Bone marrow (tissue), 2 donors: ENCODE measurements at places on chromosomes 6 and 20.

DNA sequence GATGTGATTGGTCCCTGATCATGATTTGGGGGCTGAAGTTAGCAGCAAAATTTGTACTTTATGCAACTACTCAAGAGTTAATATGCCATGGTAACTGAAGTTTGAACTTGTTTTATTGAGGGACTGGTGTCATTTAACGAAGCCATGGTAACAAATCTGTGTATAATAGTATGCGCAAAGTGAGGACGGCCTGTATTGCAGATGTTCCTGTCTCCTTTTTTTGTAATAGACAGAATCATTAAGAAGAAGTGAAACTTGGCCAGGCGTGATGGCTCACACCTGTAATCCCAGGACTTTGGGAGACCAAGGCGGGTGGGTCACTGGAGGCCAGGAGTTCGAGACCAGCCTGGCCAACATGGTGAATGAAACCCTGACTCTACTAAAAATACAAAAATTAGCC, 22.3 kb downstream of the RPRD1B start:
- no peak for DNase-seq

DNA sequence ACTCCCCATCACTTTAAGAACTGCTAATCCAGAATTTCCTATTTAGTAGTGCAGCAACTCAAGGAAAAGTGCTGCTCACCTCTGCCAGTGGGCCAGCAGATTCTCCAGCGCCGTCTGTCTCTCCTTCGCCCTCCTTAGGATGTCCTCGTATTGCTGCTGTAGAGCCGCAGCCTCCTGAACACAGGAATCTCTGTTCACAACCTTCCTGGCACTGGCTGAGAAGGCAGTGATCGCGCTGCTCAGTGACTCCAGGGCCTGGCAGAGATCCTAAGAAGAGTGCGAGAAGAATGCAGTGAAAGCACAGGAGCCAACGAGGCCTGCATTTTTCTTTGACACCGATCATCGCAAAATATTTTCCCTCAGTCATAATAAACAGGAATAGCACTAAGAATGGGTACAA, 209.0 kb downstream of the SYNE1 start:
- DNase-seq: no peak

GRCh38 chr20:13139459-13140150, 81.5 kb upstream of the ISM1 start:
- DNase-seq: no peak

DNA sequence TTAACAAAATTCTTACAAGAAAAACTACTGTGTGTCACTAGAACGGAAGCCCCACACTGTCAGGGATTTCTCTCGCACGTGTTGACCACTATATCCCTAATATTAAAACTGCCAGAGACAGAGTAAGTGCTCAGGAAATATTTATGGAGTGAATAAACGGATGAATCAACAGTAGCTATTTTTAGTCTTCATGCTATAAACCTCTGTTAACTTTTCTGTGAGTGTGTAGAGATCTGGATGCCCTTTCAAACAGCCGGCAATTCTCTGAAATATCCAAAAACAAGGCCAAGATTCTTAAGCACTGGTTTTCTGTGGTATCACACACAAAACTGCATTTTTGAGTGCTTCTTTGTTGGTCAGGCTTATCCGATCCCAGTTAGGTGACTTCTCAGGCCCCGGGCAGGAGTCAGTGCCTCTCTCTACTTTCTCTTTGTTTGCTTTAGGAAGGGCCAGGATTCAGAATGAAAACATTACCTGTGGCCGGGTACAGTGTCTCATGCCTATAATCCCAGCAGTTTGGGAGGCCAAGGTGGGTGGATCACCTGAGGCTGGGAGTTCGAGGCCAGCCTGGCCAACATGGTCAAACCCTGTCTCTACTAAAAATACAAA, 15.7 kb downstream of the ATP9A start:
- DNase-seq: no peak

GRCh38 chr6:53492860-53493634, 51.9 kb downstream of the GCLC start:
- no peak for DNase-seq

DNA sequence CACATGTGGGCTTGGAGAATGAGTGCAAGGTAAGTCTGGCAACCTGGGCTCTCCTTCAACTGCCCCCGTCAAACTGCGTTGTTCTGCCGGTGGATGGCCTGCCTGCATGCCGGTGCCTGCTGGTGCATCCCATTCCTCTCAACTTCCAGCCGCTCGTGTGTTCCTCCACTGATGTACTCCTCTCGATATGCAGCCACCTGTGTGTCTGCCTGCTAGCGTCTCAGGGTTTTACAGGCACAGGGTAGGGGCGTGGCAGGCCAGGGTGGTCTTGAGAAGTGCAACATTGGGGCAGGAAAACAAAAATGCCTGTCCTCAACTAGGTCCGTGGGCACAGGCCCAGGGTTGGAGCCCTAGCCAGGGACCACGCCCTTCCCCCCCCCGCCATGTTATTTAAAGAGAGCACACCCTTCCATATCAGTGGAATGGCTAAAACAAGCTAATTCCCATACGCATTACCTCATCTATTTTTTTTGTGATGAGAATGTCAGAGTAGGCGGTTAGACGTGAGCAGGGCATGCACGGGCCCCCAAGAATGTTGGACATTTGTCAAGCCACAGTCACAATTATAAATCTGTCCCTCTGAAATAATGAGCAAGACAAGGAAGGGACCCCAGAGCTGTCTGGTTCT, 33.2 kb downstream of the SERPINB6 start:
- DNase-seq: no peak

DNA sequence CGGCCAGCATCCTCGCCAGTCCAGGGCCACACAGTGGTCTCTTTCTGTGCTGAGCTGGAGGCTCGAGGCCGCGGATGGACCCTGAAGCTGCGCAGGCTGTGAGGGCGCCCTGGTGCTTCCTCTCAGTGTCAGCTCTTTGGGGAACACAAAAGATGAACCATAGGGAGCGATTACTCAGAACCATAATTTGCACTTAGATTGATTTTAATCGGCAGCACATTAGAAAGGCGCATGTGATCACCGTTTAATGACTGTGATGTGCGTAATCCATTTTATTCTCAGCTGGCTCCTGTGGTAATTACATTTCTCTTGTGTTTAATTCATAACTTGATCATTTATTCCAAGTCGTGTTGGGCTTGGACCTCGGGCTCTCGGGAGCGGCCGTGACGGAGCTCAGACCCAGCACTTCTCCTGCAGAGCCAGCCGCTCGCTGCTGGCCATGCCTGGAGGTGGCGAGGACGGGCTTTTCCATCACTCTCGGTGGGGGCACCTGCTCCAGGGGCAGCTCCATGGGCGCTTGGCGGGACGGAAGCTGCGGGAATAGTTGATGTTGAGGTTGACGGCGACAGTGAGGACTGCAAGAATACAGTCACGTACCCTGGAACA, 25.6 kb upstream of the NTSR1 start:
- no peak for DNase-seq

- no peak for DNase-seq
Observed at GRCh38 chr6:137284811-137285110, 65.6 kb upstream of the IFNGR1 start.

GRCh38 chr20:63979557-63980316, at the start of gene SAMD10:
TSS of gene SAMD10 (minus strand) at chr20:63979642. CDS start at chr20:63979467, 175 bp downstream.
- peak; percentile 84 for DNase-seq

GRCh38 chr20:24953621-24954133, 4.6 kb downstream of the CST7 start:
- DNase-seq: no peak

- no peak for DNase-seq
Observed at GRCh38 chr6:165181951-165182414, 127.4 kb downstream of the C6orf118 start.

GRCh38 chr20:1465470-1466210, 1.0 kb downstream of the NSFL1C start:
- no peak for DNase-seq

DNA sequence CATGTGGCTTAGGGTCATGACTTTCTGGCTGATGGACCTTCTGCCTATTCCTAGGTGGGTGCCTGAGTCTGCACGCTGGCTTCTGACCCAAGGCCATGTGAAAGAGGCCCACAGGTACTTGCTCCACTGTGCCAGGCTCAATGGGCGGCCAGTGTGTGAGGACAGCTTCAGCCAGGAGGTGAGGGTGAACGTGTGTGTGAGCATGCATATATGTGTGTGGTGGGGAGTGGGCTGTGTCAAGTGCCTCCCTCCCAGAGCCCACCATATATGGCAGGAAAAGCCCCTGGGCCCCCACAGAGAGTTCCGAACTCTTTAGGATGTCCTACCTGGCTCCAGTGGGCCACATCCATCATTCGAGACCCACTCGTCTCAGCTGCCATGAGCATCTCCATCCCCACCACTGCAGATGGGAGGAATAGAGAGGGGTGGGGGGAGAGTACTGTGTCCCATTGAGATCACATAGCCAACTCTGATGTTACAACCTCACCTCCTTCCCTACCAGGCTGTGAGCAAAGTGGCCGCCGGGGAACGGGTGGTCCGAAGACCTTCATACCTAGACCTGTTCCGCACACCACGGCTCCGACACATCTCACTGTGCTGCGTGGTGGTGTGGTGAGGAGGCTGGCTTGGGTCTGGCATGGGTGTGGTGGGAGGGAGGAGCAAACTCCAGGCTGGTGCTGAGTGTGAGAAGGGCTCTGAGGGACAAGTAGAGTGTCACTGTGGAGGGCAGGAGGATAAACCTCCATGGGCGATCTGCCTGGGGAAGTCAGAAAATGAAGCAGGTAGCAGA, 3.2 kb downstream of the SLC22A7 start:
- DNase-seq: no peak

DNA sequence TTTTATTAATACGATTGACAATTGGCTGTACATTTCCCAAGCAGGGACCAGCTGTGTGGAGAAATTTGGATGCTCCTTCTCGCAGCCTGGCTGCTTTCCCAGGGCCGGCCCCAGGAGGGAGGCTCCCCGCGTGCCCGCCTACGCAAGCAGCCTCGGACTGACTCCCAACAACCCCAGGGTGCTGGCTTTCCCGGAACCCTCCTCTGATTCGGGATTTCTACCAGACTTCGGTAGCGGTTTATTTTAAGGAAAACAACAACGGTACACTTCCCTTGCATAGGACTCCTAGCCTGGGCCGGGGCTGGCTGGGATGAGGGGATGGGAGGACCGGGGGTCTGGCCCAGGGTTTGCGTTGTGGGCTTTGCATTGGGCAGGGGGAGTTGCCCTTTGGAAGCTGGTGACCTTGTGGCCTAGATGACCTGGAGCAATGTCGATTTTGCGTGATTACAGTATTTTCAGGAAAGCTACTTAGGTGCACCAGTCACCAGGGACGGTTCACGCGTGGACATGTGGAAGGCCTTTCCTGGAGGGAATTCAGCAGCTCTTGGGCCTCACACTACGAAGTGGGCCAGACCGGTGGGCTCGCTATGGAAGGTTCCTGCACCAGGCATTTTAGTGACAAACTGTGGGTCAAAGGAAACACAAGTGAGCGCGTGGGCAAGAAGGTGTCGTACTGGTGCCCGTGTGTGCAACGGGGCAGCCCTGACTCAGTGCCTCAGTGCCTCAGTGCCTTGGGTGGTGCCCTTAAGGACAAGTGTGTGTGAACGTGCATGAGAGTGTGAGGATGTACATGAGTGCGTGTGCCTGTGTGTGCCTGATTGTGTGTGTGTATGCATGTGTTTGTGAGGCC, 20.7 kb upstream of the PHACTR3 start:
- no peak for DNase-seq

- DNase-seq: no peak
Observed at GRCh38 chr6:17212546-17213371, 68.4 kb upstream of the RBM24 start.

DNA sequence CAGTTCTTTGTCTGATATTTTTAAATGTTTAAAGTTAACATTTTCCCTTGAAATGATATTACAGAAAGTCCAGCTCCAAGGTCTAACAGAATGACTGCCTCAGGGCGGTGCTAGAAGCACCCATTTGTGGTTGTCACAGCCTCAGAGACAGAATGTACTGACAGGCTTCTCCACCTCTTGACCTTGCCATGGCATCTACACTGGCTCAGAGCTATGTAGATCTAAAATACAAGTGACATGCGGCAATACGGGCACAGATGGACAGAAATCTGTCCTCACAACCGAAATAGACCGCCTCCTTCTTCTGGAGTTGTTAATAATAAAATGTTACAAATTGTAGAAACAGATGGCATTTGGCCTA, 167.2 kb upstream of the THEMIS start:
- DNase-seq: no peak

- no peak for DNase-seq
Observed at GRCh38 chr20:57479196-57479595, 45.7 kb downstream of the CTCFL start.

DNA sequence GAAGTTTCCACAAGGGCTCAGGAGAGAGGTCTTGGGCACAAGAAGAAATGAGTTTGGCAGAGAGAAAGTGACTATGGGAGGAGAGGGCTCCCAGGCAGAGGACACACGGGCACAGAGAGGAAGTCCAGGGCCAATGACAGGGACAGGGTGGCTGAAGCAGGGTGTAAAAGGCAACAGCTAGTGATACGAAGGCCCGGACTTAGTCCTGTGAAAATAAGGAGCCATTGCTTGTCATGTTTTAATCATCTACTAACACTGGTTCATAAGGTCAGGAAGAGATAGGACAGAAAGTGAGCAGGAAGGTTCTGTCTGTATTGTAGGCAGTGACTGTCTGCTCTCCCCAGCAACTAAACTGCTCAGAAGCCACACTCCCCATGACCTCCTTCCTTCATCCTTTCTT, 204.7 kb upstream of the SHLD1 start:
- no peak for DNase-seq

DNA sequence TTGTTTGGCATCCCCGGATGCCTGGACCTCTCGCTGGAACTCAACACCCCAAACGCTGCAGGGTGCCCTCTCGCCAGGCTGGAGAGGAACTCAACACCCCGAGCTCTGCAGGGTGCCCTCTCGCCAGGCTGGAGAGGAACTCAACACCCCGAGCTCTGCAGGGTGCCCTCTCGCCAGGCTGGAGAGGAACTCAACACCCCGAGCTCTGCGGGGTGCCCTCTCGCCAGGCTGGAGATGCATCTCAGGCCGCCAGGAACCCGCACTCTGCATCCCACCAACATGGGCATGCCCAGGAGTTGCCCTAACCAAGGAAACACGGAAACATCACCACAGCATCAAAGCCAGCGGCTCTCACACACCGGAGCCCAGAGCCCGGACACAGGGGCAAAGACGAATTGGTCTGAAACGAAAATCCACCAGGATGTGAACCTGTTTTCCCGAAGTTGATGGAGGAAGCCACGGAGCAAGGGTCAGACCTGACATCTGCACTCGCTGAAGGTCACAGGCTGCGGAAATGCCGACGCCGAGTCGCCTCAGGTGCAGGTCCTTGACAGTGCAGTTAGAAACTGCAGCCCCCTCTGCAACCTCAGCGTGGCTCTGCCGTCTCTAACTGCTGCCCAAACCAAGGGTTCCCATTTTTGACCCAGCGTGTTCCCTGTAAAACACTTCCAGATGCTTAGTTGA, 37.5 kb downstream of the DLL1 start:
- no peak for DNase-seq

DNA sequence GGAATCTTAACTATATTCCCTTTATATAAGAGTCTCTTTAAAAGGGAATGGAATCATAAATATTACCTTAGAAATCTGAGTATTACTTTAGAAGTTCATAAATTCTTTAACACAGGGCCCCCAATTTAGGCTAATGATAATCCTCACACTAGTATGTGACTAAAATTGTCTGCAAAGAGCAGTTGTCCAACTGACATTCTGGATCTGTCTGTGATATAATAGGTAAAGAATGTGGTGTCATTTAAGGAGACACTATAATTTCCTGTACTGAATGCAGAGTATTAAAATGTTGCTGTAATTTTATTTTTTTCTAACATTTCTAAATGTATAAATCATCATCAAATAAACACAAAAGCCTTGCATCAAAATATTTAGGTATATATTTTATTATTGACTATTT, 128.5 kb upstream of the DST start:
- DNase-seq: no peak

- peak; percentile 11 for DNase-seq
Observed at GRCh38 chr6:111973118-111973761, 80.7 kb upstream of the CCN6 start.

- no peak for DNase-seq
Observed at GRCh38 chr20:43682446-43682845, 15.5 kb downstream of the MYBL2 start.
